Mammary microvascular endothelial cell (primary cell): ENCODE measurements at places on chromosomes 7 and 10. TPM values are rescaled to one million over a fixed set of nuclear protein-coding genes. Genes with fewer than 3 reads are reported as not detected.

Gene VWA2
- total RNA-seq, result not detected in 2 replicates

Gene HOXA9
- 16.2 and 24.6 TPM in 2 replicates for total RNA-seq

Gene C10orf67
- total RNA-seq, result not detected in 2 replicates

Gene NKX1-2
- not detected in 2 replicates for total RNA-seq

Gene DNAH11
- total RNA-seq, result 4.6 and 8.5 TPM in 2 replicates

Gene ST8SIA6
- total RNA-seq, result not detected in 2 replicates

Gene H2BK1
- total RNA-seq, result not detected in 2 replicates

Gene RBM17
- total RNA-seq, result 35.0 and 41.9 TPM in 2 replicates

Gene MEIG1
- not detected in 2 replicates for total RNA-seq
